Endothelial cell of coronary artery (primary cell): ENCODE measurements at places on chromosomes 4 and X. TPM values are rescaled to one million over a fixed set of nuclear protein-coding genes. Genes with fewer than 3 reads are reported as not detected.

NOX1 gene
- total RNA-seq: 0.09 TPM in 1 of 2 replicates, not detected in the other

HDAC8 gene
- 30.8 and 33.1 TPM in 2 replicates for total RNA-seq

HPGD gene
- total RNA-seq: 0.19 TPM in 1 of 2 replicates, not detected in the other

CT55 gene
- not detected in 2 replicates for total RNA-seq

MAGEC2 gene
- not detected in 2 replicates for total RNA-seq
